Osteoblast (primary cell): ENCODE measurements at places on chromosomes 4 and X.

DNA sequence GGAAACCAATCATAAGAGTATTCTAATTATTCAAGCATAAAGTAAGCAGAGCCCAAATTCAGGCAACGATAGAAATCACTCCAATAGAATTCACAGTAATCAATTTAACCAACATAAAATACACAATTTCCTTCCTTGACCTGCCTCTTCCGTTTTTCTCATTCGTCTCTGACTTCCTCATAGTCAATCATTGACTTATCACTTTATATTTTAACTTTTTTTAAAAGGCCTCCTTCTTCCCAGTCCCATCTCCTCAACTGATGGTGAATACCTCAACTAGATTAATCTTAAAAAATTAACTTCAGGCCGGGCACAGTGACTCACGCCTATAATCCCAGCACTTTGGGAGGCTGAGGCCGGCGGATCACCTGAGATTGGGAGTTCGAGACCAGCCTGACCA, 13.3 kb downstream of the CNOT6L start:
- no peak for DNase-seq

DNA sequence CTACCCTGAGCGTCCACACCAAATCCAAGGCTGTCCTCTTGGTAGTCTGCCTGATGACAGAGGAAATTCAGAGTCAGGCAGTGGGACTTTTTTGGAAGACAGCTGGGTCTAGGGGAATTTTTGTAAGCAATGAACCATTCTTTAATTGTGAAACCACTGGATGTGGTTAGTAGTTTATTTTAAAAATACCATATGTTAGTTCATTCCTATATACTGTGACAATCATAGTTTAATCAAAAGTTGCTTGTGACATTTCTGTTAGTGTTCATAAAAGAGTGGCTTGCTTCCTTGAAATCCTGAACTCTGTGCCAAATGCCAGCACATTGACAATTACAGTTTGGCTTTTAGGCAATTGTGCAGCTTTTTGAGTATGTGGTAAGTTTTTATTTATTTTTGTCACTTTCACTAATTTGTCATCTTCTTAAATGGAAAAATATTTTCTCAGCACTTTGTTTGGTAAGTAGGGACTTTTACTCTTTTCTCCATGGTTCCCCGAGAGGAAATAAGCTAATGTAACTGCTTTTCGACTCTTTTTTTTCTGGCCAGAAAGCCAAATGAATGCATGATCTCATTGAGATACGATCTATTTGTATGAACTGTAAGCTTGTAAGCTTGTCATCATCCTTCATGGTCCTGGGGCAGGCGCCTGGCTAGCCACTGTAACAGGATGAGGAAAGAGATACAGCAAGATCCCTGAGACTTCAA, 72.6 kb upstream of the SLC4A4 start:
- DNase-seq: peak; percentile 30

GRCh38 chrX:6169407-6169806, 59.3 kb downstream of the NLGN4X start:
- no peak for DNase-seq

GRCh38 chrX:79162076-79162475, 17.6 kb downstream of the GPR174 start:
- DNase-seq: no peak

DNA sequence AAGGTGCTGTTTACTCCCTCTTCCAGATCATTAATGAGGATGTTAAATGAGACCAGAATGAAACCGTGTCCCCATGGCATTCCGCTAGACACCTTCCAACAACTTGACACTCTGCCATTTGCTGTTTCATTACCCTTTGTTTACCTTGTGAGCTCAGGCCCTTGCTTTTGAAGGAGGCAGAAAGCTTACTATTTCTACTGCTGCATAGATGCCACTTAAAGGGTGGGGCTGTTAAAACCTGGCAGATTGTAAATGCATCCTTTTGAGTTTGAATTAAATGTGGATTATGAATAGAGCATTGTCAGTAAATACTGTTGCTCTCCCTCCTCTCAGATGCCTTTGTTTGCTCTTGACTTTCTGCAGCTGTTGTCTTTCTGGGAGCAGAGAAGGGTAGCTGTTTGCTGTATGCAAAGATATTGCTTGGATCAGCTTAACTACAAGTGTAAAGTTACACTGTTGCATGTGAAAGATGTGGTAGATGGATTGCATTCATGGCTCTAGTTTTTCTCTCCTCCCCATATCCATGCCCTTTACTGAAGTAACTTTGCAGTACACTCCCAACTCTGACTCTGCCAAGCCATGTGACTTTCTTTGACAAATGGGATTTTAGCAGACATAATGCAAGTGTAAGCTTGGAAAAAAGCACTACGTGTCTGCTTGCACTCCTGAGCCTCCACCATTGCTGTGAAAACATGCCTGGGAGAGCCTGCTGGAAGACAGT, 75.0 kb upstream of the DHX15 start:
- no peak for DNase-seq

GRCh38 chr4:113958766-113959538, 20.5 kb downstream of the ARSJ start:
- DNase-seq: no peak

GRCh38 chrX:45449982-45450381, 249.3 kb upstream of the DIPK2B start:
- no peak for DNase-seq

DNA sequence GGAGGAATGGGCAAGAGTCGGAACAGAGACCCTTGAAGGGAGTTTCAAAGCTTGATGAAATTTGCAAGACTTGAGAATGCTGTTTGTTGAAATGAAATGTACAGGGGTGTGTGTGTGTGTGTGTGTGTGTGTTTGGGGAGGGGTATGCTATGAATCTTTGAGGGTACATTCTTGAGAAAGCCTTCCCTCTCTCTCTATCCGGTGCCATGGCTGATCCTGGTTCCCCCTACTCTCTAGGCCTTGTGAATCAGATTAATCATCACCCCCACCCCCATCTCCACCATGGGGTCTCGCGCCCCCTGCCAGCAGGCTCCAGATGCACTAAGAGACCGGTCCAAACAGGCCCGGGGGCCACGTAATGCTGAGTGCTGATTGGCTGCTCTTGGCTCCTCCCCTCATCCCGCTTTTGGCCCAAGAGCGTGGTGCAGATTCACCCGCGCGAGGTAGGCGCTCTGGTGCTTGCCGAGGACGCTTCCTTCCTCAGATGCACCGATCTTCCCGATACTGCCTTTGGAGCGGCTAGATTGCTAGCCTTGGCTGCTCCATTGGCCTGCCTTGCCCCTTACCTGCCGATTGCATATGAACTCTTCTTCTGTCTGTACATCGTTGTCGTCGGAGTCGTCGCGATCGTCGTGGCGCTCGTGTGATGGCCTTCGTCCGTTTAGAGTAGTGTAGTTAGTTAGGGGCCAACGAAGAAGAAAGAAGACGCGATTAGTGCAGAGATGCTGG, at the start of gene HTR2C:
HTR2C (plus strand) TSS at position 441 of the 729 bp plus-strand sequence. CDS start 142,851 bp downstream, outside the sequence.
- peak; percentile 54 for DNase-seq

- no peak for DNase-seq
Observed at GRCh38 chrX:53028678-53029077, 19.9 kb upstream of the GPR173 start.

DNA sequence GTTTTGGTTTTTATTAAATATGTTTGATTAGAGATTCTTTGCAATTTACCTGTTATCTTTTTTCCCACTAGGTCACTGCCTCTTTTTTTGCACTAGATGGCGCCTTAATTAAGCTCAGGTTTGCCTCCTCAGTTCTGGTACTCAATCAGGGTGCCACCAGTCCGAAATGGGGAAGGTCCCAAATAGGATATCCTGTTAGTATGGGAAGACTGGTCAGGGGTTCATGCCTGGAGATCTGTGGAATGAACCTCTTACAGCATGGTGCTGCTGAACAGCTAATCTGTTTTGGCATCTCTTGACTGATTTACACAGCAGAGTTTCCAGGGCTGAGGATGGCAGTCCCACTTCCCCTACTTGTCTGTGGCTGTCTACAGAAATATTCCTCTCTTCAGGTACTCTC, 24.2 kb upstream of the VSIG1 start:
- no peak for DNase-seq

DNA sequence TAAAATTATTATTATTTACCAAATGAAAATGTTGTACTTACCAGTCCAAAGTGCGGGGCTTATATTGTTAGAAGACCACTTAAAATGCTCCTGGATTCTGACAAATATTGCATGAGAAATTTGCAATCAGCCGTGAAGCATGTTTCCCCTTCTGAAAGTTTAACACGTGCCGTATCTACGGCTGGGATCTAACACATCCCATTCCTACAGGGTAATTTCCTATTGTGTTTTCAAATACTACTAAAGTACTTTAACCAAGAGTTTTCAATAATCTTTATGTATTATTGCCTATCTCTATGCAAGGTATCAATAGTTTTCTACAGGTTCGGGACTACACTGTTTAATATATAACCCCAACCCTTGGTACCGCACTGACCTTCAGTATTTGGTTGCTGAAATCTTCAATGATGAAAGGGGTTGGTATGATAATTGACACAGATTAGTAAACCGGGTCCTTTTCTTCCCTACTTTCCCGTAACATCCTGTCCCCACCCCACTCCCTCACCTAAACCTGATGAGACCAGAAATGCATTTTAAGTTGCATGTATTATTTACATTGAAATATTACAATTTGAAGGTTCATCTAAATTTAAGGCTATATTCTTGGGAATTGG, 795 bp upstream of the BRWD3 start:
- peak; percentile 53 for DNase-seq

DNA sequence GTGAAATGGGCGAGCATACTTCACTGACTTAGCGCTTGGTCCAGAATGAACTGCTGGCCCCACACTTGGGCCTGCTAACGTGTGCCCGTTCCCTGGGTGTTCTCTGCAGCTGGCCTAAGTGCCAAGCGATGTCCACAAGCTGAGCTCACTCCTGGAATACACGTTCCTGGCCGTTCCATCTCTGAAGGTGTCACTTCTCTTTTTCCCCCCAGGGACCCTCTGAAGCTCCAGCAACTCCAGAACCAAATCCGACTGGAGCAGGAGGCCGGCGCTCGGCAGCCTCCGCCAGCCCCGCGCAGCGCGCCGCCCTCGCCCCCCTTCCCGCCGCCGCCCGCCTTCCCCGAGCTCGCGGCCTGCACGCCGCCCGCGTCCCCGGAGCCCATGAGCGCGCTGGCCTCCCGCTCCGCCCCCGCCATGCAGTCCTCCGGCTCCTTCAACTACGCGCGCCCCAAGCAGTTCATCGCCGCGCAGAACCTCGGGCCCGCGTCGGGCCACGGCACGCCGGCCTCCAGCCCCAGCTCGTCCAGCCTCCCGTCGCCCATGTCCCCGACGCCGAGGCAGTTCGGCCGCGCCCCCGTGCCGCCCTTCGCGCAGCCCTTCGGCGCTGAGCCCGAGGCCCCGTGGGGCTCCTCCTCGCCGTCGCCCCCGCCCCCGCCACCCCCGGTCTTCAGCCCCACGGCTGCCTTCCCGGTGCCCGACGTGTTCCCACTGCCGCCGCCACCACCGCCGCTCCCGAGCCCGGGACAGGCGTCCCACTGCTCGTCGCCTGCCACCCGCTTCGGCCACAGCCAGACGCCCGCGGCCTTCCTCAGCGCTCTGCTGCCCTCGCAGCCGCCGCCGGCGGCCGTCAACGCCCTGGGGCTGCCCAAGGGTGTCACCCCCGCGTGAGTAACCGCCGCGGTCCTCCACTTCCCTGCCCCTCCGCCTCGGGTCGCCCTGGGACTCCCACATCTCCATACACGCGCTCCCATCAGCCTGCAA, 132.3 kb downstream of the CBR4 start:
- DNase-seq: peak; percentile 62

GRCh38 chr4:23333556-23333945, 556.3 kb downstream of the PPARGC1A start:
- no peak for DNase-seq

DNA sequence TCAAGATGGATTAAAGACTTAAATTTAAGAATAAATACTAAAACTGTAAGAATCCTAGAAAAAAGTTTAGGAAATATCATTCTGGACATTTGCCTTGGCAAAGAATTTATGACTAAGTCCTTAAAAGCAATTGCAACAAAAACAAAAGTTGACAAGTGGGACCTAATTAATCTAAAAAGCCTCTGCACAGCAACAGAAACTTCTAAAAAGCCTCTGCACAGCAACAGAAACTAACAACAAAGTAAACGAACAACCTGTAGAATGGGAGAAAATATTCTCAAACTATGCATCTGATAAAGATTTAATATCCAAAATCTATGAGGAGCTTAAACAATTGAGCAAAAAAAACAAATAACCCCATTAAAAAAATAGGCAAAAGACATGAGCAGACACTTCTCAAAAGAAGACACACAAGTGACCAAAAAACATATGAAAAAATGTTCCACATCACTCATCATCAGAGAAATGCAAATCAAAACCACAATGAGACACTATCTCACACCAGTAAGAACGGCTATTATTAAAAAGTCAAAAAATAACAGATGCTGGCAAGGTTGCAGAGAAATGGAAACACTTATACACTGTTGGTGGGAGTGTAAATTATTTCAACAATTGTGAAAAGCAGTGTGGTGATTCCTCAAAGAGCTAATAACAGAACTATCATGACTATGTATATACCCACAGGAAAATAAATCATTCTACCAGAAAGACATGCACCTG, 5.5 kb upstream of the OPRPN start:
- DNase-seq: no peak

DNA sequence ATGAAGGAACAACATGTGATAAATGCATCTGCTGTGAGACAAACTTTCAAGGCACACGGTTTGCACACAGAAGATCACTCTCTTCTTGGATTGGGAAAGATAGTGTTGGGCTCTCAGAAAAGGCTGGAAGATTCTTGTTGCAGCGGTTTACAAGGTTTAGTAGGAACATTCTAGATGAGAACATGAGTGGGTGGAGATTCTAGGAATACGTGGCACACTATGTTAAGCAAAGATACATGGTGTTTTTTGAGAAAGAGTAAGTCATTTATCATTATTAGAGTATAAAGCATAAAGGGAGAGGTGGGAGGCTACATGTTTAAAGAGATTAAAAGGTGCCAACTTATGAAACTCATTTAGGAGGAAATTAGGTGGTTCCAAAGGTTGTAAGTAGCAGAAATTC, 348.8 kb upstream of the HS3ST1 start:
- DNase-seq: no peak

DNA sequence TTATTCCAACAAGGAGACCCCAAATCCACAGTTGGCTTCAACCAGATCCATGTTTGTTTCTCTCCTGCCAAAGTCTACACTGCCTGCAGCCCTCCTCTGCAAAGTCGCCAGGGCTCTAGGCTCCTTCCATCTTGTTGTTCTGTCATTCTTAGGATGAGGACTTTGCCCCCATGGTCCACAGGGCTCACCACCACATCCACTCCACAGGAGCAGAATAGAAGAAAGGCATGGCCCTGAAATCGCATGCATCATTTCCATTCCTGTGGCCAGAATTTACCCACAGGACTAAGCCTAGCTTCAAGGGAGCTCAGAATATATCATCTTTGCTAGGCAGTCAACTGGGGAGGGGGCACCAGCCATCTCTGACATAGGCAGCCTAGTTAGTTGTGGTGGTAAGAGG, 254.7 kb downstream of the FBXW7 start:
- no peak for DNase-seq
